ENCODE measurements at places on chromosomes 1 and 21.

GRCh38 chr1:72435025-72435424 lies 152.7 kb upstream of the NEGR1 start:
- no peak for DNase-seq

DNA sequence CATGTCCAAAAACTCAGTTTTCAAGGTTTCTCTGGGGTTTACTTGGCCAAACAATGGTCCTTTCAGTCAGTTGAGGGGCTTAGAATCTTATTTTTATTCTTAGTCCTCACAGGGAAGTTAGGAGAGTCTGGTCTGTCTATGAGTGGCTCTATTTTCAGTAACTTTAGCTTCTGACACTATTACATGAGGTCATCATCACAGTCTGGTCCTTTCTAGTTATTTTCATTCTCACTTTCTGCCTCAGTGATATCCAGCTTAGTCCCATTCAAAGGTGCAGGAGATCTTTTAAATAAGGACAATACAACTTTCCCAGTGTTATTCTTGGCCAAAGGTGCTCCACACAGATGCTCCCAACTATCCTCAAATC lies 30.0 kb upstream of the FGGY start:
- no peak for DNase-seq

- DNase-seq = no peak
Measured at GRCh38 chr21:37771181-37771580, 145.1 kb downstream of the KCNJ6 start.

GRCh38 chr1:184329962-184330868 lies 56.6 kb upstream of the C1orf21 start:
- no peak for DNase-seq

- DNase-seq = no peak
Measured at GRCh38 chr1:207282058-207282457, 39.4 kb upstream of the CD55 start.

GRCh38 chr1:93908394-93909145 lies 660 bp downstream of the GCLM start:
- DNase-seq = no peak

DNA sequence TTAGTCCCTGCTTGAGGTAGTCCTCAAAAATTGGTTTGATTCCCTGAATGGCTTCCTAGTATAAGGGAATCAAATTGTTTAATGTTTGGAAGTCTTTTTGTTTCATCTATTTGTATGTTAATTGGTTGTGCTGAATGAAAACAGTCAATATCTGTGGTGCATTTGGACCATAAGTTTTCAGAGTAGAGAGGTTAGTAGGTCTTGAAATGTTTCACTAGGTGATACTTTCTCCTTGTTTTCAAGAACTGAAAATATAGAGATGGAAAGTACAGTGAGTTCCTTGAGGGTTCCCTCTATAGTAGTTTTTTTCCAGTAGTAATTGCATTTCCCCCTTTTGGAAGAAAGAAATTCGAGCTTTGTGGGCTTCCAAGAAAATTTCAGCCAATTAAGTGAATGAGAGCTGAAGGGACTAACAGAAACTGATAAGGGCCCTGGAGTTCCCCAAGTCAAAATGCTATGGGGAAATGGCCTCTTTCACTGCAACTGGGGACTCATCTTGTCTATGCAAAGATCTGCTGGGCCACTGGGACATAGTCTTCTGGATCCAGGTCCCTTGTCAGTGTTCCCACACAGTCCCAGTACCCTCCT lies 18.6 kb upstream of the CEP350 start:
- DNase-seq = no peak

- no peak for DNase-seq
Measured at GRCh38 chr1:36091698-36092097, 3.0 kb downstream of the ADPRS start.

DNA sequence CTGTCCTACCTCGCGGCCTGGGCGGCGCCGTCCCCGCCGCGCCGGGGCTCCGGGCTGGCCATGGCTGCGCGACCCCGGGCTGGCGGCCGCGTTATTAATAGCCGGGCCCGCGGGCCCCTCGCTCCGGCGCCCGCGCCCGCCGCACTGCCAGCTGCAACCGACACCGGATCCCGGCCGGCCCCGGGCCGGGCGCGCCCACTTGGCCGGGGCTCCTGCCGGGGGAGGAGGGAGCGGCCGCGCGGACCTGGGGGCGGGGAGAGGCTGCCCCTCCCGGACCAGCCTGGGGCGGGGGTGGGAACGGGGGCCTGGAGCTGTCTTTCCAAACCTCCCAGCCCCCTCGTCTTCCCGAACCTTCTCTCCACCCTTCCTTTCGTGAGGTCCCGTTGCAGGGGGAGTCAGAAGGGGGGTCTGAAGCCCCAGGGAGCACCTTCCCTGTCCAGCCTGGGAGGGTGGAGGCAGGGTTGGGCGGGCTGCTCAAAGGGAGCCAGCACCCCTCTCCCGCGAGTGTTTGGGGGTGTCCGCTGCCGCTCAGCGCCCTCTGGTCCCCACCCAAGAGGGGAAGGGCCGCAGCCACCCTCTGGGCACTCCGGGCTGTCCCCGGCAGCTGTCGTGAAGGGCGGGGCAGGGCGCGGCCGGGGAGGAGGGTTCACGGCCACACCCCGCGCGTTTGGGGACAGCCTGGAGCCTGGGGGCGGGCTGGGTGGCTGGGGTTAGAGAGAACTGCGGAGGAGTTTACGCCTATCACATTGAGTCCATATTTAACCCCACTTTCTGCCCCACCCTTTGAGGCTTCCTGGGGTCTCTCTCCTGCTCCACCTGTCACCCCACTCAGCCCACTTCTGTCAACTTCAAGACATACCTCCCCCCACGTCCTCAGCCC lies at the start of gene SYNC:
Gene SYNC (minus strand): TSS at position 172 of the 880 bp plus-strand sequence. CDS start 110 bp downstream, at position 62.
- no peak for DNase-seq

- DNase-seq = no peak
Measured at GRCh38 chr1:15406614-15407559, 2.8 kb upstream of the EFHD2 start.

GRCh38 chr1:223142795-223143536 lies at the start of gene TLR5:
Gene TLR5 (minus strand): TSS chr1:223143248. CDS start chr1:223113031, 30,217 bp downstream.
- DNase-seq = no peak

DNA sequence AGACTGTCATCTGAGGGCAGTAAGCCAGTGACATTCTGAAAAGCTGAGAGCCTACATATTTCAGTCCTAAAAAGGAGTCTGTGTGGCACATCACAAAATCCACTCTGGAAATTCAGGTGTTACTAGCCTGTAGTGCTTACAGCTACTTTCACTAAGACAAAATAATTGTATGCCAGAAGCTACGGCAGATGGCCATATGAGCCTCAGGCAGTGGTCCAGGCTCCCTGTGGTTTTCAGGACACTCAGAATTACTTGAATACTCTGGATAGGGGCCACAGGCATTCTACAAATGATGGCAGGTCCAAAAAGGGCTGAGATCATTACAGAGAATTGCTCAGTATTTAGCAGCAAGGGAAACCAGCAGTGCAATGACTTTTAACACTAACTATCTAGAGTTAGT lies 527.1 kb downstream of the MRPL39 start:
- no peak for DNase-seq
